ENCODE measurements at places on chromosomes 5 and 9.

- DNase-seq, result no peak
These were observed 5.0 kb upstream of the NIPAL4 start for GRCh38 chr5:157455057-157455456.

DNA sequence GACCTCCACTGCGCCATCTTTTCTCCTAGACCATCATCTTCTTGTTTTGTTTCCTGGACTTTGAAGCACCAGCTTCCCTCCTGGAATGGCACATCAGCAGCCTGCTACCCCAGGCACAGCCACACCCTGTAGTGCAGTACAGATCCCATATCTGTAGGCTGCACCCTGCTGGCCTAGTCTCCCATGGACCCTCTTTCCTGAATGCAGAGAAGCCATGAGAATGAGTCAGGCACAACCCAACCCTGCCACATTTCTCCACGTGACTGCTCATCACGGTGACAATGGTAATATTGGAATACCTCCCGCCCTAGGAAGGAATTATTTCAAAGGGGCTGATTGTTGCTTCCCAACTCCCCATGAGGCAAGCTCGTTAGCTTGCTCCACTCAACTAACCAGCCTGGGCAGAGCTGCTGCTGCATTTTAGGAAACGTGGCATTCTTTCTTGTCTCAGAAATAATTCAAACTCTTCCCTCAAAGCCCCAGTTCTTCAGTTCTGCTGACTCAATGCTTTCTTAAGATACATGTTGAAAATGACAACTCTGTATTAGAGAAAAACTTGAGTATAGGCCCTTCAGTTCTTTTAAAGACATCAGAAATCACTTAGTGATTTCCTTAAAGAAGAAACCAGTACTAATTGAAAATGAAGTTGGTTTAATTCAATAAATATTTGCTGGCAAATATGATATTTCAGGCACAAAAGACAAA lies 328.1 kb downstream of the MLLT3 start:
- DNase-seq, result no peak

- DNase-seq, result no peak
These were observed 3.0 kb upstream of the CDX1 start for GRCh38 chr5:150163547-150164059.

DNA sequence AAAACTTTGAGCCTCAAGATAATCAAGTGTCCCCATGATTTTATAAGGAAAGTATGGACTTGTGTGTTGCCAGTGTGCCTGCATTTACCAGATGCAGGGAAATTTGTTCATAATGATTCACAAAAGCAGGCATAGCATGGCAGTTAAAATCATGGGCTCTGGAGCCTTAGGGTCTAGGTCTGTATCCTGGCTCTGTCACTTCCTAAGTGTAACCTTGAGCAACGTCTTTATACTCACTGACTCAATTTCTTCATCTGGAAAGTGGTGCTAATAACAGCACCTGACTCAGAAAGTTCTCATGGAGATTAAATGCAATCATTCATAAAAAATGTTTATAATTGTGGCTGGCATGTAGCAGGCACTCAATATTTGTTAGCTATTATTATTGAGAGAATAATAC lies 234.9 kb downstream of the SAXO1 start:
- DNase-seq, result no peak

DNA sequence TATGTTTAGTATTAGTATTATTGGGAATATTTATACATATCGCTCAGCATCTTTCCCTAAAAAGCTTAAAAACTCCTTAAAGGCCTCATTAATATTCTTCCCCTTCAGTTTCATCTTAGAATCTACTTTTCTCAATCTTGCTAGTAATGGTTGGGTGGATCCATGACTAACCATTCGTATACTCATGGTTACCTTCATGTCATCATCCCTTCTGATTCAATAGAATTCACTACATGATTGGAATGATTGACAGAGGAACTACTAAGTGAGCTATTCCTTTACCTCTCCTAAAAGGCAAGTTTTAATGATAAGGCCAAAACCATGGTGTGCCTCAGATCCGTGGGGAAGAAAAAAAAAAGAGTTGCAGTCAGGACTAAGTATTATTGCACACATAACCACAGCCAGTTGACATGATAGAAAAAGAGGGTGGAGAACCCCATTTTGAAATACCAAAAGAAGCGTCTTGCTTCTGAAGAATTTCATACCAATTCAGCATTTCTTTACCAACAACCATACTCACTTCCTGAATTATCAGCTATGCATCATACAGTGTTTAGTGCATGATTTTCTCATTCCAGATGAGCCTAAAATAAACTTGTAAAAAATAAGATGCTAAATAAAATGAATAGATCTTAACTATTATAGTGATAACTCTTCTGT lies 624.6 kb downstream of the PDE4D start:
- no peak for DNase-seq

DNA sequence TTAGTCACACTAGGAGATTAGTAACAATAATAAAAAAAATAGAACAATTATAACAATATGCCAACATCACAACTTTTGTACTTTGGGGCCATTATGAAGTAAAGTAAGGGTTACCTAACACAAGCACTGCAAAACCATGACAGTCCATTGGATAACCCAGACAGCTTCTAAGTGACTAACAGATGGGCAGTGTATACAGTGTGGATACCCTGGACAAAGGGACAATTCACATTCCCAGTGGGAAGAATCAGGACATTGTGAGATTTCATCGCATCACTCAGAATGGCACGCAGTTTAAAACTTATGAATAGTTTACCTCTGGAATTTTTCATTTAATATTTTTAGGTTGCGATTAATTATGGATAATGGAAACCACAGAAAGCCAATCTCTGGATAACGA lies 45.6 kb upstream of the JADE2 start:
- DNase-seq, result no peak

GRCh38 chr5:89546657-89547056 lies 663.7 kb upstream of the MEF2C start:
- no peak for DNase-seq

- no peak for DNase-seq
These were observed 2.0 kb downstream of the RELL2 start for GRCh38 chr5:141638771-141639170.

GRCh38 chr5:60700416-60700757 lies 421 bp upstream of the DEPDC1B start:
- no peak for DNase-seq
